Activated CD8-positive, alpha-beta T cell treated with anti-CD3 and anti-CD28 coated beads, Interleukin-2, amount 10 ng/mL, durations not matched to agents 7 days and 5 days (primary cell): ENCODE measurements at places on chromosomes 3 and 15.

DNA sequence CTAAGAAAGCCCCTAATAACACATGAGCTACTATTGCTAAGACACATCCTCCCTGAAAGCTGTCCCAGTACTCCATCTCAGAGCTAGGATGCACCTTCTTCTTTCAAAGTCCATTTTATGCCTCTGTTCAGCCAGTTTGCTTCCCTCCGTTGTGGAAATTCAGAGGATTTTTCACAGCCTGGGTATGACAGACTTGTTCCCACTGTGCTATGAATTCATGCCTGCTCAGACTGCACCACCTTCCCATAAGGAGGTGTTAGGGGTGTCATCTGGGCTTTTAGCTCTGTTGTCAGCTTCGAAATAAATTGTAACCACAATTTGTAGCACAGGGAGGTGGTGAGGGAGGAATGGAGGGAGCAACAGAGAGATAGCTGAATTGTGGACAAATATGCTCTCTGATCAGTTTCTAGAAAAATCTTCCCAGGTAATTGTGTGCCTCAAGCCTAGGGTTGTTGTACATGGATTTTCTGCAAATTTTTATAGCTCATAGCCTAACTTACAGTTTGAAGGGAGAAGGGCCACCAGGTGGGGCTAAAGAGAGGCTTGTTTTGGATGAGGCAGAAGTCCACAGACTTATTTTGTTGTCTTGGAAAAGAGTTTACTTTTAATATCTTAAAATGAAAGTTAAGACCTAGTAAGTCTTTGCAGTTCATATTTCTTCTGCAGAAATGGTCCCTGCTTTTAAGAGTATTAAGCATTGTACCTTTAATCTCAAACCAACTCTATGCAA is 462.0 kb downstream of the PDCD6IP start:
- peak; percentile 49 for DNase-seq

DNA sequence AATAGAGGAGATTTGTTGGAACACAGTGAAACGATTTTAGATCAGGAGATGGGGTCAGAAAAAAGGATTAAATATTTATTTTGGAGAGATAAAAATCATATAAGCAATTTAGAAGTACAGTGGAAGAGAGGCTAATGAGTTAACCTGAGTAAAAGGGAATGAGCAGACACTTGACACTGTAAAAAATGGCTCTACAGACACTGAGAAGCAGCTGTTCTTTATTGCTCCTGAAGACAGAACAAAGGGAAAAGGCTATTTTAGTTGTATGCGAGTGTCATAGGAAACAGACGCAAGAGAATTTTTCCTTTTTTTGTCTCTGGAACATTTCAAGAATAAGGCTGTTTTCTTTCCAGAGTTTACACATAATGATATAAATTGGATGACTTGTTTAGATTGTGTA is 34.3 kb downstream of the ASTE1 start:
- DNase-seq, result no peak

- no peak for DNase-seq
Measured at GRCh38 chr3:72517336-72517735, 330.9 kb downstream of the SHQ1 start.

DNA sequence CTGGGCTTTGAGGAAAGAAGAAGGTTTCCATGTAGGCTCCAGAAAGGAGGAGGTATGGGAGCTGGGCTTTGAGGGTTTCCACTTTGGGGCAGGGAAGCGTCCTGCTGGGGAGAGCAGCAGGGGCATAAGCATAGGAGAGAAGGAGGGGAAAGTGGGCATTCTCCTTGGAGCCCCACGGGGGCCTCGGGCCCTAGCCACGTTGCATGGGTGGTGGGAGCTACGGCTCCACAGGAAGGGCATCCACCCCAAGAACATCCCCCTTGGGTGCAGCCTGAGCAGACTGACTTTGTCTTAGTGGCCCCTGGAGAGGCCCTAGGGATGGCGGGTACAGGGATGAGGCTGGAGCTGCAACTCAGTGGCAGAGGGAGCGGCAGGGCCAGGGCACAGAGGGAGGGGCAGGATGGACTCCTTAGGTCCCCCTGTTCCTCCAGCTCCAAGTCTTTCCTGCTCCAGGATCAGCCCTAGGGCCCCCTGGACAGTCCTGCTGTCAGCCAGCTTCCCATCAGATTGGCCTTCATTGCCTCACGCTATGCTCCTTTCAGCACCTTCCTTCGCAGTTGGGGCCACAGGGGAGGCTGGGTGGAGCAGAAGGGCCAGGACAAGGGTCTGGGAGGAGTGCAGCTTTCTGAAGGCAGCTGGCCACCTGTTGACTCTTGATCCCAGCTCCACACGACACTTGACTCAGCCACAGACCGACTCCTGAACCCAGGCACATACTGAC is 22.9 kb downstream of the PRR20G start:
- no peak for DNase-seq

DNA sequence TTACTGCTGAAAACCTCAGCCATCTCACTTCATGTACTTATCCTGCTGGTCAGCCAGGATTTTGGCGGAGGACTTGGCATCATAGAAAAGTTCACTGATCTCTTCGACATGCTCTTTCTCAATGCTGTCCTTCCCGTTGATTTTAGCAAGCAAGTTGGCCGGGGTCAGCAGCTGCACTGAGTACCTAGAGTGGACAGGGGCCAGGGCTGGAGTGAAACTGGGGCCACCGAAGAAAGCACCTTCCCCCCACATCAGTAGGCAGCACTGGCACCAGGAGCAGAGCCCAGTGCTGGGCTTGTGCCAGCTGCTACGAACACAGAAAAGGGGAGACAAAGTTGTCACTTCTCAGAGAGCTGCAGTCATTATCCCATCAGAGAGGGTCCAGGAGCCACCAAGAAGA is 29.0 kb downstream of the SEC61A1 start:
- no peak for DNase-seq

DNA sequence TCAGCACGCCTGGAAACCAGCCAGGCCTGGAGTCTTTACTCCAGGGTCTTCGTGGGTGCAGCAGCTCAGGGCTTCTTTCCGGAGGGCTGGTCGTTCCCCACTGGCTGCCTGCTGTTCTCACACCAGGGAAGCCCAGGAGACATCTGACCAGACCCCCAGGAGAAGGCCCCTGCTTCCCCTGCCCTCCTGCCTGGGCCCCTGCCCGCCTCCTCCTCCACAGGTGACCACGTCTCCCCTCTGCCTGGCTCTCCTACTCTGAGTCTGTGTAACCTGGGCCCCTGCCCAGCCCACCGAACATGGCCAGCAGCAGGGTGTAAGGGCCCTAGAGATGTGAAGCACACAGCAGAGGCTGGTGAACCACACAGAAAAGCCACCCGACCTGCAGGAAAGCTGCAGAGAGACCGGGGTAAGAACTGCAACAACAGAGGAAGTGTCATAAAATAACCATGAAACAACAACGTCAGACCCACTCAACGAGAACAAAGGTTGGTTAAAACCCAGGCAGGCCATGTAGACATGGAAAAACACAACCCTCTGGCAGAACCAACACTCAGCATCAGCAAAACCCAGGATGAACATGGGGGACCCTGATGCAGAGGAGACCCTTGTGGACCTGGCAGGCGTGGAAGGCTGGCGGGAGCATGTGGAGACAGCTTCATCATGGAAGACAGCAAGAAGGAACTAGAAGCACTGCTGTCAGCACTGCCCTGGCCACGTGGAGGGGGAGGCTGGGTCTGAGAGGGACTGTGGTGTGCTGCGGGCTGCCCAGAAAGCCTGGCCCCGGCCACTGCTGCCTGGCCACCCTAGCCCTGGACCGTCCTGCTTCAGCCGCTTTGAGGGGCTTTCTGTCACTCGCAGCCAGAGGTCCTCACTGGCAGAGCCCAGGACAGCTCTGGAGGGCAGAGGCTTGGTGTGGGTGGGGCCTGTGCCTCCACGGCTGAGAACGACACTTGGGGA is 20.4 kb downstream of the UROC1 start:
- DNase-seq, result no peak

DNA sequence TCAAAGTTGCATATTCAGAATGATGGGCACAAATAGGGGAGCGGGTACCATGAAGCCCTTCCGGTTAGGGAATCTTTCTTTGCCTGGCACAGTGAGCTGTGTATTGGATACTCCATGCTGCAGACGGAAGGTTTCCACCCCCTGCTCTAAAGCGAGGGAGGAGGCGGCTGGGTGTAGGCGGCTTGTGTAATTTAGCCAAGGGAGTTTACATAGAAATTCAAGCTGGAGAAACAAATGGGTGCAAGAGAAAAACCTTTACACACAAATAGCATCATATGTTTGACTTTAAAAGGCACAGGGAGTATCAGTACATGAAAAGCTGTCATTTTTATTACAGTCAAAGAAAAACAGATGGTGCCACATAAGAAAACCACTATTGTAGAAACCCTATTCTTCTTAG is 59.3 kb upstream of the ADCY5 start:
- no peak for DNase-seq

GRCh38 chr15:36363335-36363734 is 216.1 kb upstream of the CDIN1 start:
- no peak for DNase-seq

GRCh38 chr3:90080988-90081387 is 973.6 kb downstream of the EPHA3 start:
- no peak for DNase-seq

GRCh38 chr15:73324496-73325170 is 44.1 kb downstream of the HCN4 start:
- no peak for DNase-seq
